ENCODE measurements at places on chromosomes 6 and 20. TPM values are rescaled to one million over a fixed set of nuclear protein-coding genes. Genes with fewer than 3 reads are reported as not detected.

DDR1 gene
- 41.9 TPM for total RNA-seq

MICA gene
- total RNA-seq: 12.7 TPM

SPEF1 gene
- total RNA-seq: 0.09 TPM

OR2J3 gene
- total RNA-seq: not detected

SLPI gene
- total RNA-seq: 0.63 TPM

DDX27 gene
- total RNA-seq: 42.8 TPM

GRM1 gene
- under 0.01 TPM for total RNA-seq

SERINC3 gene
- 113 TPM for total RNA-seq

FAM217A gene
- not detected for total RNA-seq

GPR6 gene
- total RNA-seq: not detected

HMGCLL1 gene
- not detected for total RNA-seq

HDGFL1 gene
- not detected for total RNA-seq

DDX43 gene
- total RNA-seq: 0.99 TPM

RIPK1 gene
- total RNA-seq: 20.0 TPM

FOXA2 gene
- total RNA-seq: not detected

PRPF6 gene
- 120 TPM for total RNA-seq

MYLK4 gene
- total RNA-seq: 0.98 TPM

All from fibroblast of the aortic adventitia (primary cell).